SHP77 (cell line): ENCODE measurements at places on chromosomes 2 and 18.

DNA sequence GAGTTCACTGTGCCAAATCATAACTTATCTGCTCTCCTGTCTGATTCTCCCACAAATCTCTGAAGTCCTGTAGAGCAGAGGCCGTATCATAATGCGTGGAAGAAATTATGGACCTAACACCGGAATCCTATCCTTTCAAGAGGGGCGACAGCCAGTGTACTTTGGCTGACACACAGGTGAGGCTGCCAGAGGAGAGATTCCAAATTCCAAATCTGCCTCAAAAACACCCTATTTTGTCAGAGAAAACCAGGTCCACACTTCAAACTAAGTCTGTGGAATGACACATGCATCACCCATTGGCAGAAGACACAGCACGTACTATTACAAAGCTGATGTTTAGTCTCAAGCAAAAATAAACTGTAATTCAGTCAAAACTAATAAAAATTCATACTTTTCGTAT is 139.2 kb upstream of the PID1 start:
- no peak for DNase-seq

GRCh38 chr18:8705961-8706790 is 820 bp downstream of the MTCL1 start:
- DNase-seq, result no peak

- no peak for DNase-seq
Measured at GRCh38 chr2:127429291-127429690, 11.1 kb downstream of the PROC start.

- DNase-seq, result no peak
Measured at GRCh38 chr2:202064881-202065230, 8.2 kb upstream of the KIAA2012 start.

DNA sequence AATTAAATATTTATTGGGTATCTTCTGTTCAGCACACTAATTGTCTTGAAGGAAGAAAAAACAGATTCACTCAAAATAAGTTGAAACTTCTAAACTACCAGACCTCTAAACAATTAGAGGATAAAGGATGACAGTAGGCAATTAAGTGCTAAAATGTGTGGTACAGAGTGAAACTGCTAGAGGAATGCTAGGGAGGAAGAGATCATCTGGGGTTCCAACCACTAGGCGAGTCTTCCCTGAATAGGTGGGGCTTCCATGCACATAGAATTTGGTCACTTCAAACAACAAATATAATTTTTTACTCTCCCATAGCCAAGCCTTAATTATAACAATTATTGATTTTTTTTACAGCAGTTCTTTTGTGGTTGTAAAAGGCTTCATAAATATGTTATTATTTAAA is 559.0 kb upstream of the ZEB2 start:
- DNase-seq, result no peak

- no peak for DNase-seq
Measured at GRCh38 chr2:73177645-73178255, 24.6 kb upstream of the NOTO start.

- peak; percentile 54 for DNase-seq
Measured at GRCh38 chr2:199798831-199799580, 52.0 kb downstream of the FTCDNL1 start.

DNA sequence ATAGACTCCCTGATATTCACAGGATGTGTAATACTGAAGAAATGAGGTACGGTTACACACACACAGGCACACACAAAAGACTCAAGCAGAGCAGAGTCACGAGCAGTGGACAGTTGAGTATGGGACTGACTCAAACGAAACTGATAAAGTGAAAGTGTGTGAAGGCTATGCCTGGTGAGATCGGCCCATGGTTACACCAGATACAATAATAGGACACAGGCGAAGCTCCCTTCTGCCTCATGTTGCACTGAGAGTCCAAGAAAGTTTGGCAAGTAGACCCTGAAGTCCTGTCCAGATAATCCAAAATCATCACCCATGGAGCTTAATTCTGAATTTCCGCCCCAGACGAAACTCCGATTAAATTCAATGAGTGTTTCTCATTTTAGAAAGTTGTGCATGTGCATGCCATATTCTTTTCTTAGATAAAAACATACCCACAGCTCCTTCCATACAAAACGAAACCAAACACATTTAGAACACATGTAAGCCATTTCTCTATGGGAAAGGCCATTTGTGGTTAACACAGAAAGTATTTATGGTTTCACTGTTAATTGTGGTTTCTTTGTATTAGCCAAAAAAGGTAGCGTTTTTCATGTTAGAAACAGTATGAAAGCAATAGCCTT is 567.6 kb downstream of the PLCL1 start:
- DNase-seq, result no peak
